ENCODE measurements at places on chromosomes 3 and 15.

- DNase-seq: no peak
Measured at GRCh38 chr15:69926006-69926405, 171.7 kb downstream of the TLE3 start.

GRCh38 chr3:49122451-49122850 lies 1.8 kb upstream of the USP19 start:
- no peak for DNase-seq

DNA sequence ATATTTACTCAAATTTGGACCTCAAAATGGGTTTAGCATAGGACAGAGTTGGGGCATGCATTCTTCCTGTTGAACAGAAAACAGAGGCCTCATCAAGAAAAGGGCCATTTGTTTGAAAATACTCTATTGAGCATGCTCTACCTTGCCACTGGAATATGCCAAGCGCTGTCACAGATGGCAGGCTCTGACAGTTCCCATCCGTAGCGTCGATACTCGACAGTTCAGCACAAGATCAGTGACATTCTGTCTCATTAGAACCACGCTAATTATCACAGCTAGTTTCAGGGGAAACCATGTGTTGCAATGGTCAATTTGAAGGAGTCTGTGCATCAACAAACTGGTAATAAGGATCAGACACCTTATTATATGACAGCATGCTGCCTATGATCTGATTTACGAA lies 54.5 kb downstream of the SATB1 start:
- no peak for DNase-seq

- DNase-seq: no peak
Measured at GRCh38 chr3:183695569-183696364, 1.8 kb upstream of the YEATS2 start.

GRCh38 chr3:89180334-89180733 lies 72.9 kb downstream of the EPHA3 start:
- no peak for DNase-seq

- DNase-seq: no peak
Measured at GRCh38 chr3:6732807-6733206, 128.1 kb upstream of the GRM7 start.

- no peak for DNase-seq
Measured at GRCh38 chr3:137766876-137767537, 2.9 kb downstream of the SOX14 start.

- no peak for DNase-seq
Measured at GRCh38 chr3:190734490-190734889, 128.0 kb downstream of the GMNC start.

DNA sequence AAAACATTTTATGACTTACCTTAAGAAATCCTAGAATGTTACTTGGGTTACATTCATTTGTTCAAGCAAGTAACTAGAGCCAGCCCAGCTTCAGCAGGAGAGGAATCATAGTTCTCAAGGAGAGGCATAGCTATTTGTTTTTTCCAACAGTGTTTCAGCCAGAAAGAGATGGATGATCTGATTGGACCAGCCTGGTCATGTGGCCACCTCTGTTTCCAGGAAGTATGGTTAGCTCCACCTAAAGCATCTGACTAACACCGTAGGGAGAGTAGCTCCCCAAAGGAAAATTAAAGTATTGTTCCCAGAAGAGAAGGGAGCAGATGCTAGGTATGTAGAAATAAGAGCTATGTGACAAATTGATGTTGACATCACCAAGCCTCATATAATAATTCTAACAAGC lies 417.1 kb downstream of the TAFA4 start:
- DNase-seq: no peak

DNA sequence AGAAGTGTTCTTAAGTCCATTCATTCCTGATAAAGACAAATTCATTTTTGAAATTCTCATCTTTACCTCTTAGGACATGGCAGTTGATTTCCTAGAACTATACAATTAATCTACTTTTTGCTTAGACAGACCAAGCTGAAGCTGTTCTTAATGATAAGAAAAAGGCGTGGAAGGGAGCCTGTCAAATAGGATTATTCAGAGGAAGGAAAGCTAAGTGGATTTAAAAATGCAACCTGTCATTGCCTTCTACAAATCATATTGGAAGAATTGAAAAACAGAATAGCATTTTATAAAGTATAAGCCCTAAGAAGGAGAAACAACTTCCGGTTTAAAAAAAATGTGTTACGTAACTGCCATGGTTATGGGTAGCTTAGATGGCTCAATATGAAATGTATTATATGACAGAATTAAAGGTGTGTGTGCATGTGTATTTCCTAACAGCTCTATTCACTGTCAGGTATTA lies 81.2 kb upstream of the RAP2B start:
- DNase-seq: no peak

DNA sequence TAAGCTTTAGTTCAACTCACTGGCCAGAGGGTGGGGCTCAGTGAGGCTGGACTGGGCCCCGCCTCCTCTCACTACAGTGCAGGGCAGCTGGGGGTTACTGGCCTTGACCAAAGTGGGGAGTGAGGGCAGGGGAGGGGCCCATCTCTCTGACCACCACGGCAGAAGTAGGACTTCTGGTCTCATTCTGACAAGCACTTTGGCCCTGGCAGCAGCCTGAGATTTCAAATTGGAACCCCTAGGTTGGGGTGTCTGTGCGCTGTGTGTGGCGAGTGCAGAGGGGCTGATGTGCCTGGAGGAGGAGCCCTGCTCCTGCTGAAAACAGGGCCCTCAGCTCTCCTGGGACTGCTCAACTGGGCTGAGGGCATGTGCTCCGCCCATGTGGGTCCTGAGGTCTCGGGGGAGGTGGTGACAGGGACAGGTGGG lies 60.3 kb upstream of the RPL32 start:
- DNase-seq: no peak

DNA sequence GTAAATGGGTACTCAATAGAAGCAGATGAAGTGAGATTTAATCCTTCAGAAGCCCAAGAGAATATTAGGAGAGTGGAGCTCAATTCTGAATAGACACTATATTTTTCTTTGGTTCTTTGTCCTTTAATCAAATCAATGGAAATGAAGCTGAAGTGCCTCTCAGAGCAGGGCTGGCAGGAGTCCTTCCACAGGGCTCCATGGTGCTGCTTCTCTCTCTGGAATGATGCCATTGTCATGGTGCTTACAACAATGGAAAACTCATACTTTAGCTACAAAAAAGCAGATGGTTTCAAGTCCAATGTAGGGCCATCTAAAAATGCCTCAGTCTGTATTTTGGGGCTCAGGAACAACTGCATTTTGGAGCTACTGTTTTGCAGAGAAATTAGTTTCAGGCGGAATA lies 125.1 kb downstream of the SNRK start:
- no peak for DNase-seq

DNA sequence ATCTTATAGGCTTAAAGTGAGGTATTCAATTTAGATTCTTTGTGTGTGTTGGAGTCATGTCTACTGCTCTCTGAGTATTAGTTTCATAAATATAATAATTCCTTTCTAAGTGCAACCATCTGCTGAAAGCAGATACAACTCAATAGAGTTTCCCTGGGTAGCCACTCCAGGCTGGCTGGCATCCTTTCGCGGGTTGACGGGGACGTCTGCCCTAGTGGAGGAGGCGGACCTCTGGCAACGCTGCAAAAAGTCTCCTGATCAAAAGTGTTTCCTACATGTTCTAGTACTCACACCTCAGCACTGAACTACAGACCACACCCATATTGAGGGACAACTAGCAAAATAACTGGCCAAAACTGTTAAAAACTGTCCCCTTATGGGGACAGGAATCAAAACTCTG lies 2.5 kb downstream of the MOBP start:
- no peak for DNase-seq

DNA sequence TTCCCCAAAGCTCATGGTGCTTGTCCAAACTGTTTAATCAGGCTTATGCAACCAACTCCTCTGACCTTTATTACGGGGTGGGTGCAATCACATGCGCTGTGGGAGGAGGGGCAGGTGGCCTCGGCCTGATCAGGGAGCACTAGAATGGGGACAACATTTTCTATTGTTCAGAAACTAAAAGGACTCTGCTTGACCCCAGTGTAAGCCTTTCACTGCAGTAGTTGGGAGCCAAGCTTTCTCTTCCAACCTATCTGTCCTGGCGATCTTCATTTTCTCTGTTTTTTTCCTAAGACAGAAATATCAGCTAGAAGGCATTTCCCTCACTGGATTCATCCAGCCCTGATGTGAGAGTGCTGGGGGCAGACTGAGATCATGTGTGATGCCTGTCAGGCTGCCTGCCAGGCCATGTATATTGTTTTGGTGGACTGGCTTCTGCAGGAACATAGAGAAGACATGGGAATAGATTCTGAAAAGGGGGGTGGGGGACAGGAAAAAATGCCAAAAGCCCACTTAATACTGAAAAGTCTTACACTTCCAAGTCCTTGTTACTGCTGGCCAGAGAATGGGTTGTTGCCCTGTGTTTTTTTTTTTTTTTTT lies 627.0 kb upstream of the TBL1XR1 start:
- DNase-seq: no peak

DNA sequence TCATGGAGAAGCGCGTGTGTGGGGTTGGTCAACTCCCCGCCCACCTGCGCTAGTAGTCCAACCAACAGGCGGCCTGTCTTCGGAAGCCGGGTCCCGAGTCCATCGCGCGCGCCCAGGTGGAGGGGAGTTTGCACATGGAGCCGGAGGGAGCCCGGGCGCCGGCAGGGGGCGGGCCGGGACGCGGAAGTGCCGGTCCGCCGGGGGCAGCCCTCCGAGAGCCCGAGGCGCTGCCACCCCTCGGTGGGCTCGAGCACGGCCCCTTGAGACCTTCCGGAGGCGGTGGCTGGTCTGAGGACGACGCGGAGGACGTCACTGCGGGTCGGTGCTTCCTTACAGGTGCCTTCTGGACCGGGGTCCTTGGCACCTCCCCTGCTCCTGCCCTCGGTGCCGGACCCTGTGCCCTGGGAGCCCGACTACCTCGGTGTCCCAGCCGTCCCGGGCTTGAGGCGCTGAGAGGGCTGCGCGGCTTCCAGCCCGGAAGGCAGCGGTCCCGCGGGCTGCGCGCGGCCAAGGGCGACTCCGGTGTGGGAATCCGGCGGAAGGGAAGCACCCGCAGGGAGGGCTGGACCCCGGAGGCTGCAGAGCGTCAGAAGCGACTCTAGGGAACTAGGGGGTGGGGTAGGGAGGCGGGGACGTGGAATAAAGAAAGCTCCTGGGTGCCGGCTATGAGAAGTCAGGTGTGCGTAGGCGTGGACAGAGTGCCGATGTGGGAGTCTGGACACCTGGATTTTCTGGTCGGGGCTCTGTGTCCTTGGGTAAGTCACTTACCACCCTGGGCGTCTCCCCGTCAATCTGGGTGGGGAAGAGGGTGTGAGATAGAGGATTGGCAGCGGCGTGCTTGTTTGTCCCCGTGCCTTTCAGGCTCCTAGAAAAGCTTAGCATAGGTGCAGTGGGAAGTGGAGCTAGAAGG lies 212.3 kb downstream of the FGF12 start:
- no peak for DNase-seq

DNA sequence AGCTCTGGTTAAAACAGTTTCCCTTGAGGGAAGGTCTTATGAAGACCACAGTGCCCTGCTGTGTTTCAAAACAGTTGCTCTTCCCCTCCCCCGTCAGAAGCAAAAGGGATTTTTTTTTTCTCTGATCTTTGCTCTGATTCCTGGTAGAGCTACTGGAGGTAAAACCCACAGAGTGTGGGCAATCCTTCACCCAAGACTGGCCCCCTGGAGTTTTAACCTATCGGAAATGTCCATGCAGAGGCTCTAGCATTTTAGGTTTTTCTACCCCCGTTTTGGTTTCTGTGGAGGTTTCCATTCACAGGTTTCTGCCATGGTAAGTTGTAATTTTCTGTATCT lies 27.7 kb downstream of the GRM2 start:
- DNase-seq: no peak

GRCh38 chr3:114659109-114660061 lies 365.6 kb downstream of the TIGIT start:
- no peak for DNase-seq

- DNase-seq: no peak
Measured at GRCh38 chr3:39184968-39185285, 7.5 kb downstream of the XIRP1 start.

DNA sequence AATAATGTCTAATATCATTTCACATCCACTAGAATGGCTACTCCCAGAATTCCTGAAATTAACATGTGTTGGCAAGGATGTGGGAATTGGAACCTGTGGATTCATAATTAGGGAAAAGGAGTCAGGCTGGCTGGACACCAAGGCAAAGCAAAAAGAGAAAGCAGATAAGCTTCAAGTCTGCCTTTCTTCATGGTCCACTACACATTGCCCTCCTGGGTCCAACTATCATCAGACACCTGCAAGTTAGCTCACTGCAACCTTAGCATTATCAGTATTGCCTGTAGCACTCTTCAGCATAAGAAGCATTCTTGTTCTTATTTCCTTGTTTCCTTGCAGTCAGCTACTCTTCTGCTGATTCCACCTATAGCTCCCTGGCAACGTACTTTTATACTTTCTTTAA lies 124.3 kb downstream of the ZNF280D start:
- no peak for DNase-seq

DNA sequence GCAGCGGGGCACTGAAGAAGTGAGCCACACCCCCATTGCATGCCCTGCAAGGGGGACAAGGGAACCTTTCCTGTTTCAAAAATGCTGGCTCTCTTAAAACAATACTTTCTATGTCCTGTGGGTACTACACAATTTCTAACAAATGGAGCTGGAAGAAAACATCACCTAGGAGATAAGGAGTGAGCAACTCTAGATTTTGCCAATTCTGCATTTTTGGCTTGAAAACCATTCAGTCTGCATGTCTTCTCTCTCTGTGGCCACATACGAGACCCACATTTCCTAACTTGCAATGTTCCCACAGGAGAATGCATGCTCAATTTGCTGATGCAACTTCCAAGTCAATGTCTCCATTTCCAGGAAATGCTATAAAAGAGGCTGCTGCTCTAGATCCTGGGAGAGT lies 662.0 kb downstream of the SQOR start:
- DNase-seq: no peak

- DNase-seq: no peak
Measured at GRCh38 chr15:39789736-39790135, 7.1 kb upstream of the FSIP1 start.

GRCh38 chr3:8593021-8593827 lies 51.4 kb downstream of the SSUH2 start:
- DNase-seq: no peak

- DNase-seq: no peak
Measured at GRCh38 chr15:82960766-82961165, 8.2 kb upstream of the HOMER2 start.

GRCh38 chr15:63870487-63871209 lies 36.9 kb upstream of the HERC1 start:
- DNase-seq: no peak

GRCh38 chr15:56886363-56886931 lies 32.0 kb upstream of the TCF12 start:
- DNase-seq: peak; percentile 22

DNA sequence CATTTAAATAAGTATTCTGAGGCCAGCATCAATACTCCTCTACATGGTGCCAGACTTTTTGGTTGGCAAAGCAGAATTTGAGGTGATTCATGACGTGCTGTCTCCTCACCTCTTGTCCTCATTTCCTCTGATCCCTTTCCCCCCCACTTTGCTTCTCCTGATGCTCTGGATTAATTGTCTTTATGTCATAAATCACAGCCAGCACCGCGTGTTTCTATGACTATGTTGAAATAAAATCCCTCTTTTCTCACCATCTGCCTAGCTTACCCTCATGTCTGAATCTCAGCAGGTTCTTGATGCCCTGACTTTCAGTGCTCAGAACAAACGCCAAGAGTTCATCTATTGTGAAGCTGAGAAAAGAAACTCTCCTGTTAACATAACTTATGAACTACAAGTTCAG lies 19.7 kb upstream of the PTPRG start:
- no peak for DNase-seq
